Posterior cingulate gyrus (tissue), 11 donors: ENCODE measurements at places on chromosomes 16 and 17.

DNA sequence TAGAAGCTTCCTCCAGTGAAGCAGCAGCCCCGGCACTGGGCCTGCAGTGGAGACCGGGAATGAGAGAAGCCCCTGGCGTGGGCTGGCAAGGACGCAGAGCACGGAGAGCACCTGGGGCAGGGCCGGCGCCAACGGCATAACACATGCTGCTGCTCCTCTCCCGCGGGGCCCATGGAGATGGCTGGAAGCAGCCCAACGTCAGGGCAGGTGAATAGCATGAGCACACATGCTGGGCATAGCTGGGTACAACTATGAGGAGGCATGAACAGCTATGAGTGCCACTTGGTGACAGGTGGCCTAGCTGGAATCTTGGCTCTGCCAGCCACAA, 46.4 kb downstream of the IRF8 start:
- DNase-seq: no peak

DNA sequence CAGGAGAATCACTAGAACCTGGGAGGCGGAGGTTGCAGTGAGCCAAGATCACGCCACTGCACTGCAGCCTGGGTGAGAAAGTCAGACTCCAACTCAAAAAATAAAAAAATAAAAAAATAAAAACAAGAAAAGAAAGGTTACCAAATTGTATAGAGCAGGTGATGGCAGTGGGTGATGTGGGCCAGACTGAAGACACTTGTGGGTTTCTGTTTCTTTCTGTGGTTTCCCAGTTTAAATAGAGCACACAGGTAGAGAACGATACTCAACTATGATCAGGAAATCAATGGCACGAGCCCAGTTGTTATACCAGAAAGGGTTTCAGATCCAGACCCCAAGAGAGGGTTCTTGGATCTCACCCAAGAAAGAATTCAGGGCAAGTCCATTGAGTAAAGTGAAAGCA, 32.6 kb downstream of the NUBP1 start:
- DNase-seq: no peak

DNA sequence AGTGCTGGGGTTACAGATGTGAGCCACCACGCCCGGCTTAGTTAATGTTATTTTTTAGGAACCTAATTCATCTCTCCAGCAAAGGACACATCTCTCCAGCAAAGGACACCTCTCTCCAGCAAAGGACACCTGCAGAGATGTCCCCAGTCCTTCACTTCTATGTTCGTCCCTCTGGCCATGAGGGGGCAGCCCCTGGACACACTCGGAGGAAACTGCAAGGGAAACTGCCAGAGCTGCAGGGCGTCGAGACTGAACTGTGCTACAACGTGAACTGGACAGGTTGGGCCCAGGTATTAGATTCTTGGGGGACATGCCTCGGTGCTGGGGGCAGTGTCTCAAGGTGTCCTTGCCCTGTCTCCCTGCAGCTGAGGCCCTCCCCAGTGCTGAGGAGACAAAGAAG, 4.7 kb downstream of the PFAS start:
- DNase-seq: no peak

- no peak for DNase-seq
These were observed 25.7 kb downstream of the ZC3H18 start for GRCh38 chr16:88595921-88596320.

DNA sequence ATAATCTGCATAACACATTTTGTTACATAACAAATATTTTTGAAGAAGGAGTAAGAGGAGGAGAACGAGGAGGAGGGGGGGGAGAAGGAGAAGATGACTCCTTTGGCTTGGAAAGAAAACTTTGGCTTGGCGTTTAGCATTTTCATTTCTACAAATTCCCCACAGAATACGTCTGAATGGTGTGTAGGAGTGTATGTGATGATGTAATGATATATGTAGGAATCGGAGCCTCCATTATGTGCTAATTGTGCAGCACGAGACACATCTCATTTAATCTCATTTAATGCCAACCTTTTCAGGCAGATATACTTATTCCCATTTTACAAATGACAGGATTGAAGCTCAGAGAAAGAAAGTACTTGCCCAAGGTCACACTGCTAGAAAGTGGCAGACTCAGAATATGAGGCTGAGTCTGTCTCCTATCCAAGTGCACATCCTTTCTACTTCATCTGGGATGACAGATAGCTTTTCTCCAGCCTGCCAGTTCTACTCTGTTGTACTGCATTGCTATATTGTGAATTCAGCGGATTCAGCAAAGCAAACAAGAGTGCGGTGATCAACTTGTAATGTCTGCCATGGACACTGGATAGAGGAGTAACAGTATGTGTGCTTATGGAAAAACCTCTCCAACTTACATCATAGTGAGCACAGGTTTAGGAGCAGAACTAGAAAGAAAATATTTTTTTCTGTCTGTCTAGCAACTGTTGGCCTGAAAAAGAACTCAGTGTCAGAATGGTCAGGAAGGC, 10.4 kb upstream of the SLC47A2 start:
- no peak for DNase-seq

- no peak for DNase-seq
These were observed 7.7 kb upstream of the KRT38 start for GRCh38 chr17:41448506-41448905.

GRCh38 chr17:57550016-57550415, 195.1 kb downstream of the CCDC182 start:
- no peak for DNase-seq

- DNase-seq: no peak
These were observed 44.0 kb downstream of the SYT17 start for GRCh38 chr16:19212059-19212458.

- no peak for DNase-seq
These were observed 14.1 kb downstream of the MAP3K14 start for GRCh38 chr17:45302649-45303173.

DNA sequence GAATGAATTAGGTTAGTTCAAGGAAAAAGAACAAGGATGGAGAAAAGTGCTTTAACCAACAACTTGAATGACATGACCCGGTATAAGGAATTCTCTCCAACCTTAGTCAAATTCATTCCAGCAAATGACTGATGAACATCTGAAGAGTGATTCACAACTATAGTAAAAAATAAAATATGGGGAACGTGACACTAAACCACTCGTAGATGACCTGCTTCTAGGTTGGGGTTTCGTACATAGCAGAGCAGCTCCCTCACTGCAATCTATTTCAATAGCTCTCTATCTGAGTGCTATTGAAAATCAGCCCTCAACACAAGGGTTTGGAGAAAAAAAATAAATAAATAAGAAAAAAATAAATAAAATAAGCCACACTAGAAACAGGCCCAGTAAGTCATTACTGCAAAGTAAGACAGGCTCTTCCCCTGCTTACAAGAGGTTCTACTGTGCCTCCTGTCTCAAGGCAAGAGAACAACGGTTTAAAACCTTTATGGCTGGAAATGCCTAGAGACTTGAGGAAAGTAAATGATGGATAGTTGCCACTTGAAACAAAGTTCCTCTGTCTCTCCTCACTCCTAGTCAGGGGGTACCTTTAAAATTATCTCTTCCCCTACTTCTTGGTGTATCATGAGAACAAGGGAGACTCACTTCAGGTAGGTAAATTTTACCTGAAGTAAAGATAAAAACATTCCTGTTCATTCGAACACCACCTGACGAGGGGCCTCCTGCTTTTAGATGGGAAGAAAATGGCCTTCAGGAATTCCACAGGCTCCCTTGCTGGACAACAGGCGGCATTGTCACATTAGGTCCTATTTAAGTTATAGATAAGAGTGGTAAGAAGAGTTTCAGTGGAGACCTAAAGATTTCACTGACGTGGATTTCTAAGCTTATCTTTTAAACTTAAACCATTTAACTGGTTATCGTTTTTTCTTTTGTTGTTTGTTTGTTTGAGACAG, 20.5 kb downstream of the COG7 start:
- no peak for DNase-seq

DNA sequence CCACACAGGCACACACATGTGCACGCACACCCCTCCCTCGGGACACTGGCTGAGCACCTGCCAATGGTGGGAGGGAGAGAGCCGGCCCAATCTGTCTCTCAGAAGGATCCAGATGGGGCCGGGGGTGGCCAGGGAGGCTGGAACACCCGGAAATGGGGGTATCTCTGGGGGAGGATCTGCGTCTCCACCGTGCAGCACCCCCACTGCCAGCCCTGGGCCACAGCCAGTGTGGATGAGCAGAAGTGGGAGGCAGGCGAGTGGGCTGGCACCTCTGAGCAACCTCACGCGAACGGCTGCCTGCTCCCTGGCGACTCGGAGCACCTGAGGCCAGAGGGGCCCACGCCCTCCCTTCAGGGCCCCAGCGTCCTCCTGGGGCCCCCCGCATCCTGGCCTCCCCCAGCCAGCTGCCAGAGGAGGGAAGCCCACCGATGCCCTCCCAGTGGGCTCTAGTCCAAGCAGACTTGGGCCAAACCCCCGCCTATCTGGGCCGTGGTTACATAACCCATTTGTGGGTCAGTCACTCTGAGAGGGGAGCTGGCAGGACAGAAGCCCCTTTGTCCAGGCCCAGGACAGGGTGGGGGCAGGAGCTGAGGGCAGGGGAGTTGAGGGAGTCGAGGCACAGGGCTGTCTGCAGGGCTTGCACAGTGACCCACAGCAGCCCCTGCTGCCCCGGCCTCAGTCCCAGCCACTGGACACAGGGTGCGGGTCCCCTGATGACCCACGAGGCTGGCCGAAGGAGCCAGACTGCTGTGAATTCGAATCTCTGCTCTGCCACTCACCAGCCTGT, 5.6 kb downstream of the CASKIN1 start:
- peak; percentile 89 for DNase-seq

- no peak for DNase-seq
These were observed 36.2 kb downstream of the ABR start for GRCh38 chr17:1143573-1143972.

- DNase-seq: peak; percentile 75
These were observed 26.0 kb upstream of the ERN1 start for GRCh38 chr17:64155751-64156544.

GRCh38 chr16:12704492-12705111, 99.1 kb downstream of the CPPED1 start:
- no peak for DNase-seq

GRCh38 chr17:42422958-42423712, at the start of gene CAVIN1:
Gene CAVIN1, minus strand, starts transcription at chr17:42423256. Its CDS starts 159 bp downstream, at chr17:42423097.
- peak; percentile 90 for DNase-seq

- peak; percentile 81 for DNase-seq
These were observed 5.7 kb downstream of the DLG4 start for GRCh38 chr17:7213895-7214299.

DNA sequence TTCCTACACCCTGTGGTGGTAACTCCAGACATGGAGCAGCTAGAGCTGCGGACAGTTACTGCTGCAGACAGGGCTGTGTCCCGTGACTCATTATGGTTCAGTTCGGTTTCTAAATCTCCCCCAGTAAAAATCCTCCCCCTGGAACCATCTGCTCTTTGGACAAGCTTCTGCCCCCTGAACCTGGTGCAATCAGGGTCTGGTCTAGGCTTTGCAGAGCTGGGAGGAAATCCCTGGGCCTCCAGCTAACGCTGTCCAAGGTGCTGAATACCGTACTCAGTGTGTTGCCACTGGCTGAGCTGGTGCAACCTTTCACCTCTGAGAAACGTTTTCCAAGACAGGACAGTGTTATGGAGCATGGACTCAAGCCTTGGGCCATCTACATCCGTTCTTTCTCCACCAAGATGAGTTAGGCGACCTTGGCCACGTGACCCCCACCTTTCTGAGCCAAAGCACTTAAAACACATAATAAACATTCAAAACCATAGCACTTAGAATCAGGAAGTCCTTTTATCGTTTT, 142.0 kb downstream of the CPPED1 start:
- DNase-seq: no peak

DNA sequence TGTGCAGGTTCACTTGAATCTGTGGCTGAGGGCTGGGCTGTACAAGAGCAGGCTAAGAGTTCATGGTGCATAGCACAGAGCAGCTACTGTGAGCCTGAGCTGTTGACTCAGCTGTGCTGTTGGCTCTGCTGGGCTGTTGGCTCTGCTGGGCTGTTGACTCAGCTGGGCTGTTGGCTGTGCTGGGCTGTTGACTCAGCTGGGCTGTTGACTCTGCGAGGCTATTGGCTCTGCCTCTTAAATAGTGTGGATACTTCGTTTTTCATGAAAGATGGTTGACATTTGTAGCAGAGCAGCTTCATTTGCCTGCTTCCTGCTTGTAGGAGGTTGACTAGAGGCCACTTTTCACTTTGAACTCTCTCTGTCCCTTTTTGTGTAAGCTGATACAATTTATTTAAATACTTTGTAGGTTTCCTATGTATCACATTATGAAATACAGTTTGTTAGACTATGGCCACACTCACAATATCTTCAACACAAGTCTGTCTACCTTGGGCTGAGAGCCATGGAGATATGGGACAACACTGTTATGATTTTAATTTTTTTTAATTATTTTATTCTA, 40.3 kb upstream of the CCNF start:
- no peak for DNase-seq

DNA sequence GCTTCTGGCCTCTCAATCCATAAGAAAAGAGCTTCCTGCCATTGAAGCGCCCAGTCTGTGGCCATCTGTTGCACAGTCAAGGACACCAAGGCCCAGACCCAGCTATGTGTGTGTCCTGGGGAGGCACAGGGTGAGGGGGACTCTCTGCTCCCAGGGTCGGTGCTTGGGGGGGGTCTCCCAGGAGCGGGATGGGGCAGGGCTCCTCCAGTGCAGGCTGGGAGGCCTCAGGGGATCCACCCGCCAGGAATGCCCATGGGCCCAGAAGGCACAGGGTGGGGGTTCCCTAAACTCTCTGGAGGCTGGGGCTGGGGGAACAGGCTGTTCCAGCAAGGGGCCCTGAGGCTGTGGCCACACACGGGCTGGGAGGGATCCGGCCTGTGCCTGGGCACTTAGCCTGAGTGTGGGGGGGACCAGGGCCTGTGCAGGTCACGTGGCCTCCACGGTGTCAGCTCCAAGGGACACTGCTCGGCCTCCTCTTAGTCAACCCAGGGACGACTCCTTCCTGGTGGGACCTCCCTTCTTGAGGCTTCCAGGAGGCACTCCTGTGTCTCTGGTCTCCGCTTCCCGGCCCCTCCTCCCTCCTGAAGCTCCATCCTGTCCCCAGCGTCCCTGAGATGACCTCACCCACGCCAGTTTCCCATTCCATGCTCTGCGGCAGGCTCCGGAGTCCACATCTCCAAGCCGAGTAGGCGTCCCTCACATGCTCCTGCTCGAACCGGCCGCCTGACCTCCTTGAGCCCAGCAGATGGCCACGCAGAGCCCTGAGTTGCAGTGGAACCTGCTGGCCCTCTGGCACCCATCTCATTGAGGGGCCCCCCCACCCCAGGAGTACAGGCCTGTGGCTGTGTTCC, 23.1 kb upstream of the BAHCC1 start:
- peak; percentile 88 for DNase-seq

DNA sequence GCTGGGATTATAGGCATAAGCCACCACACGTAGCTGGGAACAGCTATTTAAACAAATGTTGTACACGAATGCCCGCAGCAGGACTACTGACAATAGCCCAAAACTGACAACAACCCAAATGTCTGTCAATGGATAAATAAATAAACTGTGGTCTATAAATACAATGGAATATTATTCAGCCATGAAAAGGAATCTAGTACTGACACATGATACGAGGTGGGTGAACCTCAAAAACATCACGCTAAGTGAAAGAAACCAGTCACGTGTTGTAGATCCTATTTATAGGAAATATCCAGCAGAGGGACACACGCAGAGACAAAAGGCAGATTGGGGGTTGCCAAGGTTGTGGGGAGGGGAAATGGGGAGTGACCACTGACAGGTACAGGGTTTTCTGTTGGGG, 390.0 kb upstream of the TNRC6C start:
- DNase-seq: no peak

GRCh38 chr17:55664287-55664686, 58.4 kb downstream of the TMEM100 start:
- DNase-seq: no peak

GRCh38 chr17:34926661-34927060, 34.6 kb downstream of the CCT6B start:
- DNase-seq: no peak
